ENCODE measurements at places on chromosomes 1 and 21.

- DNase-seq, result no peak
These were observed 16.0 kb upstream of the SGIP1 start for GRCh38 chr1:66517959-66518358.

DNA sequence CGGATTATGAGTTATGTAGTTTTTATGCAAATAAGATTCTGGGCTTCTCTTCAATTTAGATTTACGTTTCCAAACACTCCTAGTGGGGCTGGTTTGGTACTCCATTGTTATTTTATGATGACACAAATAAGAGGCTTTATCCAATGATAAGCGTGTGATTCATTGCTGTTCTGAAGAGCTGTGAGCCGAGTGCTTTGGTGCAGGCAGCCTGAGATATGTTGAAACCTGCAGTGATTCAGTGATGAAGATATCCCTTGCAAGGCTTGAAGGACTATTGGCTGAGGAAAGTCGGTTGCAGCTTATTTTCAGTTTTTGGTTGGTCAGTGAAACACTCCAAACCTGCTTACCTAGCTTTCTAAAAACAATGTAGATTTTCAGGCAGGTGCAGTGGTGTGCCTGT lies 112.2 kb downstream of the RYR2 start:
- no peak for DNase-seq

DNA sequence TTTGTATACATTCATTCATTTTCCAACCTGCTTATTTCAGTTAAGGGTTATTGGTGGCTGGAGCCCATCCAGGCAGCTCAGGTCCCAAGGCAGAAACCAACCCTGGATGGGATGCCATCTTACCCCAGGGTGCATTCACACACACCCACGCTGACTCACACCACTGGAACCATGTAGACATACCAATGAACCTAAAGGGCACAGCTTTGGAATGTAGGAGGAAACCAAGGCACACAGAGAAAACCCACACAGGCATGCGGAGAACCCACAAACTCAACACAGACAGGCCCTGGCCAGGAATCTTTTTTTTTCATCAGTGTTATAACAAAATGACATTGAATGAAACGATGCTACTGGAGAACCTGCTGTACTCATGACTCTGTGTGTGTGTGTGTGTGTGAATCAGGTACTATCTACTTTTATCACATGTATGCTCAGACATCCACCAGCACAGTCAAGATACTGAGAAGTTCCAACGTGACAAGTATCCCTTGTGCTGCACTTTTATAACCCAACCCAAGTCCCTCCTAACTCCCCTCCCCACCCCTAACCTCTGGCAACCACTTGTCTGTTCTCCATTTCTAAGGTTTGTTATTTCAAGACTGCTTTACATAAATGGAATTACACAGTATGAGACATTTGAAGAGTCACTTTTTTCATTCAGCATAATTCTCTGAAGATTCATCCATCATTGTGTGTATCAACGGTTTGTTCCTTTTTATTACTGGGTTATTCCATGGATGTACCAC lies 286.8 kb upstream of the PLD5 start:
- DNase-seq, result no peak

- no peak for DNase-seq
These were observed 11.2 kb downstream of the MYOC start for GRCh38 chr1:171641076-171641864.

GRCh38 chr1:211198111-211198510 lies 61.1 kb upstream of the RCOR3 start:
- DNase-seq, result no peak

DNA sequence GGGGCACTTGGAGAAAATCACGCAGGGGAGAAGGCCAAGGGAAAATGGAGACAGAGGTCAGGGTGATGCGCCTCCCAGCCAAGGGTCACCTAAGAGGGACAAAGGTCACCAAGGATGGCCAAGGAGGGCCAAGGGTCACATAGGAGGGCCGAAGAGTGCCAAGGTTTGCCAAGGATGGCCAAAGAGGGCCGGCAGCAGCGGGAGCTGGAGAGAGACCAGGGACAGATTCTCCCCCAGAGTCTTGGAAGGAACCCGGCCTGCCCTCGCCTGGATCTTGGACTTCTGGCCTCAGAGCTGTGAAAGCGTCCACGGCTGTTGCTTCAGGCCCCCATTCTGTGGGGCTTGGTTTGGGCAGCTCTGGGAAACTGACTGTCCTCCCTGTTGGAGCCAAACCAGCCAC lies 25.6 kb upstream of the ARHGEF16 start:
- no peak for DNase-seq

DNA sequence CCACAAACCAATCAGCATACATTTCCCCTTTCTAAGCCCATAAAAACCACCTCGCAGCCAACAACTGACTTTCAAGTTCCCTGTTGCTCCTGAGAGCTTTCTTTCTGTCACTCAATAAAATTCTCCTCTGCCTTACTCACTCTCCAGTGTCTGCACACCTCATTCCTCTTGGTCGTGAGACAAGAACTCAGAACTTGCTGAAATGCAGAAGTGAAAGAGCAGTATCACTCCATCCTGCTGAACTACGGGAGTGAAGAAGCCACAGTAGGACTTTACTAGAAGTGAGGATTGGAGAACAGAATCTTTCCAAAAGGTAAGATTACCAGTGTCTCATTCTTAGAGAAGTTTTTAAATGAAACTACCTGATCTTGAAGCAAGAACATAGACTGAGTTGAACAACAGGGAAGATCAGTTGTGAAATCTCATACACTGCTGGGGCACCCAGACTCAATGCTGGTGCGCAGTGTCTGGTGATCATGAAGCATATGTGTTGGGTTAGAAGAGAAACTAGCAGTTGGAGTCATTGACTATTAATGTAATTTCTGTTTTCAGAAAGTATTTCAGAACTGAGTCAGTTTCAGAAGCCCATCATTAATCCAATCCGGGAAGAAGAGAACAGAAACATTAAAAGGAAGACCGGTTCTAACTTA lies 726.9 kb upstream of the TMPRSS15 start:
- no peak for DNase-seq

DNA sequence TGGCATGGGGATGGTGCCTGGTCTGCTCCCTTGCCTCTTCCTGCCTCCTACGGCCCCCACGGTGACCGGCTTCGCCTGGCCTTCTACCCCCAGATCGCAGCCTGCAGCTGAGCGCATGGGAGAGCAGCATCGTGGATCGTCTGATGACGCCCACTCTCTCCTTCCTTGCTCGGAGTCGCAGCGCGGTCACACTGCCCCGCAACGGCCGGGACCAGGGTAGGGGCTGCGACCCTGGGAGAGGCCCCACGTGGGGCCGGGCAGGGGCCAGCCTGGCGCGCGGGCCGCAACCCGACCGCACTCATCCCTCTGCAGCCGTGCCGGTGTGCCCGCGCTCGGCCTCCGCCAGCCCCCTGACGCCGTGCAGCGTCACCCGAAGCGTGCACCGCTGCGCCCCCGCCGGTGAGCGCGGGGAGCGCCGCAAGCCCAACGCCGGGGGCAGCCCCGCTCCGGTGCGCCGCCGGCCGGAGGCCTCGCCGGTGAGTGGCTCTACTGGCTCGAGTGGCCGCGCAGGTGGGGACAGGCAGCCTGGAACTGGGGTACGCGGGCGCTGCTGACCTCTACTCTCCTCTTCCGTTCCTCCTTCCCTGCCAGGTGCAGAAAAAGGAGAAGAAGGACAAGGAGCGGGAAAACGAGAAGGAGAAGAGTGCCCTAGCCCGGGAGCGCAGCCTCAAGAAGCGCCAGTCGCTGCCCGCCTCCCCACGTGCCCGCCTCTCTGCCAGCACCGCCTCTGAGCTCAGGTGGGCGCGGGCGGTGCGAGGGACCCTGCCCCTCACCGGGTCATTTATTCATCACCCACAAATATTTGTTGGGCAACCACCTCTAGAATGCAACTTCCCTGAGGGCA lies 20.4 kb downstream of the MAP7D1 start:
- no peak for DNase-seq

- no peak for DNase-seq
These were observed 1.8 kb upstream of the ERG start for GRCh38 chr21:38500073-38500472.

GRCh38 chr1:98426092-98426491 lies 235.4 kb upstream of the SNX7 start:
- no peak for DNase-seq

DNA sequence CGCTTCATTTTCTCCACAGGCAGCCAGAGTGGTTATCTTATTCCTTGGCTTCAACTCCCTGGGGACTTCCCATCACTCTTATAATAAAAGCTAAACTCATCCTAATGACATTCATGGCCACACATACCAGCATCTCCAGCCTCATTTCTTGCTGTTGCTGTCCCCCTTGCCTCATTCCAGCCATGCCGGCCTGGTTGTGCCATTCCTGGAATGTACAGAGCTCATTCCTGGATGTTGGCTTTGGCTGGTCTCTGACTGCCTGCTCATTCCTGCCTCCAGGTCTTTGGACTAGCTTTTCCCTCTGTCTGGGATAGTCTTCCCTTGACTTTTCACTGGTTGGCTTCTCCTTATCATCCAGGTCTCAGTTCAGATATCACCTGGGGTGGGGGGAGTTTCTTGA lies 2.4 kb upstream of the PEF1 start:
- DNase-seq, result no peak

DNA sequence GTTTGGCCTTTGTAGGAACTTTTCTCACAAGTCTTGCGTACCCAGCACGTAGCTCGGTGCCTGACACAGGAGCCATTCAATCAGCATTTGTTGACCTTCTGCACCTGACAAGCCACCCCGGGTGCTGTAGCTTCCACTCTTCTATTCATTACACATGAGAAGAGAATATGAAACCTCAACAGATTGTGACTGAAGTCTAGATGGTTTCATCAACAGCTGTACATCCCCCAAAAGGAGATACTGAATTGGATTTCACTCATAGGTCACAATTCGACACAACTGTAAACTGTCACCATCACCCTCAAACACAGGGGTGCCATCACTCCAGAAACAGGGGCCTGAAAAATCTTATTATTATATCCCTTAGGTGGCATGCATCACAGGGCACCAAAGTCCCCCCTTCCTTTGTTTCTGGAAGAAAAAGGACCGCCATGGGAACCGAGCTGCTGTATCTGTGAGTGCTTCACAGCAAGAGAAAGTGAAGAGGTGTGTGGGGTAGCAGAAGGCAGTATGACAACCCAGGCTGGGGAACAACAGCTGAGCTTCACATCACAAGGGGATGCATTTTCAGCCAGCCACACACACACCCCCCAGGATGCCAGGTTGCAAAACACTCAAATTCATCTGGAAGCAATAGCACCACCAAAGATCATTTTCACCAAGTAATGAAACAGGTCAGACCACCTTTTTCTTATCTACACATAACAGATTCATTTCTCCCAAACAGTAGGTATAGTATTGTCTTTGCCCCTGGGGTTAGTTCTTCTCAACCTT lies 225.7 kb downstream of the TOMM20 start:
- no peak for DNase-seq

DNA sequence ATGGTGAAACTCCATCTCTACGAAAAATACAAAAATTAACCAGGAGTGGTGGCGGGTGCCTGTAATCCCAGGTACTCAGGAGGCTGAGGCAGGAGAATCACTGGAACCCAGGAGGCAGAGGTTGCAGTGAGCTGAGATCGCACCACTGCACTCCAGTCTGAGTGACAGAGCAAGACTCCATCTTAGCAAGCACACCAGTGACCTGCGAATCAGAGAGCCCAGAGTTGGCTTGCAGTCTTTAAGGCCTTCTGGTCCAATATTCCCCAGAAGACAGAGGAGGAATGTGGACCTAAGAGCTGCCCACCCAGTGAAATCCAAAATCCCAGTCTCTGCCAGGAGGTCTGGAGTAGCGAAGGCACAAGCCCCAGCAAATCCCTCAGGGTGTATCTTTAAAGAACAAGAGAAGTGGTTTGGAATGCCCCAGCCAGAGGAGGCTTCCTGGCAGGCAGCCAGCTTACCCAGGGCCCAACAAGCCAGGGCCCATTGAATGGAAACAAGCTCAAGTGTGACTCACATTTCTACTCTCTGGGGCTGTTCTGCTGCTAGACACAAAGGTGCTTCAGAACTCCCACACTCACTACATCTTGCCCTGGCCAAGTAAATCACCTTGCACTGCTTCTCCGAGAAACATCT lies 23.9 kb downstream of the GPR161 start:
- DNase-seq, result no peak

- DNase-seq, result no peak
These were observed 6.5 kb downstream of the LCE7A start for GRCh38 chr1:152866321-152866720.

GRCh38 chr21:34510148-34511142 lies 1.6 kb downstream of the KCNE1 start:
- no peak for DNase-seq

DNA sequence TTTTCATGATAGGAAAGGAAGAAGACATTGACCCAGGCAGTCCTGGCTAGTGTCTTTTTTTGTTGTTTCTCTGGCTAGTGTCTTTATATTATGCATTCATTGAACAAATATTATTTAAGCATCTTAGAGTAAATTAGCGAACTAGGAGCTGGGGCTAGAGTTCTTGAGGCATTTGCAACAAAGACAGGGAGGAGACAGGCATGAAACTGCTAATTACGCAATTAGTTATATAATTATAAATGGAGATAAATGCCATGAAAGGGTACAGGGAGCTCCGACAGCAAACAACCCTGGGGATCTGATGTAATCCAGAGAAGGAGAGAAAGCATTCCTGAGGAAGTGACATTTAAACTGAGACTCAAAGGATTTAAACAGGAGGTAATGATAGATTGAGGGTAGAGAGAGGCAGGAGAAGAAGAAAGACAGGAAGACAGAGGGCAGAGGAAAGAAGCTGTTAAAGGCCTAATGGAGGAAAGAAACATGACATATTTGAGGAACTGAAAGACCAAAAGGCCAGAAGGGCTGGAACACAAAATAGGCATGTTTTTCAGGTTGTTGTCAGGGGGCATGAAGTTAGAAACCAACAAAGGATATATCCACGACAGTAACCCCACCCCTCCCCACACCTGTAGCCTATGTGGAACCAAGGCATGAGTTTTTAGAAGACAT lies 99.5 kb upstream of the GJB5 start:
- no peak for DNase-seq

DNA sequence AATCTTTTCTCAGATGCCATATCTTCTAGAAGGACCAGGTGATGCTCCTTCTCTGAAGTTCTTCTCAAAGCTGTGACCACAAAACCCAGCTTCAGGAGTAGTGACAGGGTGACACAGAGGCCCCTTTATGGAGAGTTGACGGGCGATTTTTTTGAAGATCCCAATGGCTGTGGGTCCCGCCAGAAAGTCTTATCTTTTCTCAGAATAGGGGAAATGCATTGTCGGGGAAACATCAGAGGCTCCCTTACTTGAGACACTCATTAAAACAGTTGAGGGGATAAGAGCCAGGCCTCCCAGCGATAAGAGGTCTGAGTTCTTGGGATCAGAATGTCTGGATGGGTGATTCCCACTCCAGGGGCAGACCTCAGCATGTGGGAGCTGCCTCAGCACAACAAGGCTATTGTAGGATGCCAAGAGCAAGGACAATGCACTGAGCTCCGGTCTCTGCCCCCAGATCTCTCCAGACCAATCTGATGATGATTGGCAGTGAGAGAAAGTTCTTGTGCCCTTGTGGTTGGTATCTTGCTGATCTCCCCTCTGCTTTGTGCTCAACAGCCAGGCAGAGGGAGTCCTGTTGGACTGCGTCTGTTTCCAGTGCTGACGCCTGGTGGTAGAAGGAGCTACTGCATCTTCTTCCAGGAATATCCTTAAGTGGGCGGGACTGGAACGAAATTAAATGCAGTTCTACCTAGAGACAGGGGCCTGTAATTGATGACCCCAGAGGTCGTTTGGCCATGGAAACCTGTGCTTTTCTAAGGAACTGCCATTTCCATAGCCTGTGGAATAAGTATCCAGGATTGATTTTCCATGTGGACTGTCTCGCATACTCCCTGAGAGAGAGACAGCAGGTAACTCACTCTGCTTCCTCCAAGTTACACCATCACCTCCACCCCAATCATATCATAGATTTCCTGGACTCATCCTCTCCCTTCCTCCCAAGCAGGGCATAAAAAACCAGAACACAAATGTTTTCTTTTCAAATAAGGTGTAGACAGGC lies 6.8 kb upstream of the ACKR1 start:
- no peak for DNase-seq

GRCh38 chr1:211281320-211282022 lies 22.3 kb downstream of the RCOR3 start:
- no peak for DNase-seq
